ENCODE measurements at places on chromosomes 5 and 9.

DNA sequence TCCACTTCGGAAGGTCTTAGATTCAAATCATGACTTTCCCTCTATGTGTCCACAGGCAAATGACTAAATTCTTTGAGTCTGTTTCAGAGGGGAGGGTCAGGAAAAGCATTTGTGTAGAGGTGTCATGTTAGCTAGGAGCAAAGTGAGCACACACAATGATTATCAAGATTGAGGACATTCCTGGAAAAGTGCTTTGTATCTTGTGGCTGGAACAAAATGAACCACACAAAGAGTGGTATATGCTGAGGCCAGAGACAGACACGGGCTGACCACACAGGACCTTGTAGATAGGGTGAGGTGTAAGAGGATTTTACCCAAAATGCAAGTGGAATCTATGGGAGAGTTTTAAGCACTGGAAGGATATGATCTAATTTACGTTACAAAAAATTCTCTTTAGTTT, 245.3 kb upstream of the NMUR2 start:
- no peak for ATAC-seq

DNA sequence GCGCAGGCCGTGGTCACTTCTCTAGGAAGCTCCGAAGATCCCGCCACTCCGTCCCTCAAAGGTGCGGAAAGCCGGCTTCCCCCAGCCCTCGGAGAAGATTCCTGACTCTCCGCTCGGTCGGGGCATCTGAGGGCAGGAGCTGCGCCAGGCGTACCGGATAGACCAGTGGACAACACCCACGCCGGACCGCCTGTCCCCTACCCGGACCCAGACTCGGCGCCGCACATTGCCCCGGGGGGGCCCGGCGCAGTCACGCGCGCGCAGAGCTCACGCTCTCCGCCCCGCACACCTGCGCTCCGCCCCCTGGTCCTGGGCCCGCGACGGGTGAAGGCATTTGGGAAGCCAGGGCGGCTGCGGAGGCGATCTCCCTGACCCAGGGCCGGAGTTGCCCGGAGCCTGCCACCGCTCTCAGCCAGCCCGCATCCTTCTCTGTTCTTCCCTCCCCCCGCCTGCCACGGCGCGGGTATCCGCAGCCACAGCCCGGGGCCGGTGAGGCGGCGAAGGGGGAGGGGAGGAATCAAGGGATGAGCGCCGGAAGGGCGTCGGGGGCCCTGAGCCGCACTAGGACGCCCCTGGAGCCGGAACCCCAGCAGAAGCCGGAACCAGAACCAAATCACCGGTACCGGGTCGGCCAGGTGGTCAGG, 448 bp downstream of the RELL2 start:
- ATAC-seq, result peak; percentile 42

DNA sequence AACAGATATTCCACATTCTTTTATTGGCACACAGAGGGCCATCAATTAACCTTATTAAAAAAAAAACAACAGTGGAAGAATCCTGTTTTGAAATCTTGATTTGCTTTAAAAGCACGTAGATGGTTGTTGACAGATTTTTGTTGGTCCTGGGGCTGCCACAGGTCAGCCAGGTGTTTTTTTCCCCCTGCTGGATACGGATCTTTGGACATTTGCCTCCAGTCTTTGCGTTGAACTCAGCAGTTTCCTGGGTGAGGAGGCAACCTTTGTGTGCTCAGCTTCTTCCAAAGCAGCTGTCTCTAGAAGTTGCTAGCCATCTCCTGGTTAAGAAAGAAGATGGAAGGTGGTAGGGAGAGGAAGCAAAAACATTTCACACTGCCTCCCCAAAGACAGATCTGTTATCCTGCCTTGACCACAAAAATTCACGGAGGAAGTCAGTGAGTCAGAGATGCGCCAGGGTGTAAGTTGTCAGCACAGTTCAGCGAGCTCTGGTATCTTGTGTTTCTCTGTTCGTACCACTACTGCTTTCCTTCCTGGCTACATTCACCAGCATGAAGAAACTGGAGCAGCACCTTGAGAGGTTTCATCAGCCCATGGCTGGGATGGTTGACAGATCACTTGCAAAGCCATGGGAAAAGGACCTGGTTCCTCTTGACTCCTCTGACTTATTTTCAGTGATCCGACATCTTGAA, 207.3 kb downstream of the ARHGAP26 start:
- no peak for ATAC-seq

- ATAC-seq, result no peak
These were observed 38.2 kb downstream of the FBXW2 start for GRCh38 chr9:120755044-120755443.

DNA sequence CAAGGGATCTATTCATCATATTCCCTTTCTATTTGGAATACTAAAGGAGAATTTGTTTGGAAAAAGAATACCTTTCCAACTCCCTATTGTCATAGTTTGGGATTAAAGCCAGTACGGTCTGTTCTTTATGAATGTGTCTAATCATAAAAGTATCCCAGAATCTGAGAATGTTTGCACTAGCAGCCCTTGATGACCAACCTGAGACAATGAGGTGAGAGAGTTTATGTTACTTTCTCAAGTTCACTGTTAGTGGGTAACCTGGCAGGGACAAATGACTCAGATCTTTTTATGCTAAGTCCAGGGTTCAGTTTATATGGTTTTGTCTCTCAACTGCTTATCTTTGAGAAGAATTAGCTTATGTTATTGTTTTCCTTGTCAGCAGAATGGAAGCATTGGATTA, 25.3 kb upstream of the TLR4 start:
- ATAC-seq, result no peak

DNA sequence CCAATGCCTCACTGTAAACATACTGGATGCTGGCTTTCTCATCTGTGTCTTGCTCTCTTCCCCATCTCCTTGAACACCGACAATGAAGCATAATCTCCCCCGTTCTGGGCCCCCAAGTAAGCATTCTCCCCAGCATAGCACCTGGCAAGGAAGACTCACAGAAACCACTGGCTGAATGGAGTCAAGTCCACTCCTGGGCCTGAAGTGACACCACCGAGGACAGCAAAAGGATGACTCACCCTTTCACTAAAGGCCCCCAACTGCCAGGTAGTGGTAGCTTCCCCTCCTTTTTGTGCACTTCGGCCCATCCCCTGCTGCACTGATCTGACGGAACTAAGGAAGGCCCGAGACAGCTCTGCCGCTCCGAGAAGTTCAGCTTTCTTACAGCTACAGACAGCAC, 9.4 kb downstream of the VDAC1 start:
- no peak for ATAC-seq

- no peak for ATAC-seq
These were observed 25.1 kb downstream of the ITK start for GRCh38 chr5:157205708-157206107.

GRCh38 chr9:77502568-77502967, 145.6 kb downstream of the GNA14 start:
- no peak for ATAC-seq

- ATAC-seq, result no peak
These were observed 277.8 kb downstream of the RAB3C start for GRCh38 chr5:58860680-58861079.

- no peak for ATAC-seq
These were observed 811.0 kb upstream of the GRAMD2B start for GRCh38 chr5:125612181-125612721.

DNA sequence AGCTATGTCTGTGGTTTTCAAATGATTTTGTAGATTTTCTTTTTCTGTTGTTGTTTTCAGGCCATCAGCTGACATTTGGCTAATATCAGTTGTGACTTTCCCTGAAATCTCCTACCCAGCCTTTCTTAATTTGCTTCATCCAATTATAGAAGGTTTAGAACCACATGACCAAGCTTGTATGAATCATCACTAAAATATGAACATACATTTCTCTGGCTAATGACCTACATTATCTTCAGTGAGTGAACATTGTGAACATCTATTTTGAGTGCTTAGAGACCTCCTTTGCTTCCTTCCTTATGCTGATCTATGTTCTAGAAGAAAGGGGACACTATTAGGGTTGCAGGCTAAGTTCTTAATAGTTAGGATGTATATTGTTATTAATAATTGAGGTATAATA, 532.5 kb downstream of the RAB3C start:
- no peak for ATAC-seq

GRCh38 chr5:56429110-56429561, 196.0 kb upstream of the ANKRD55 start:
- ATAC-seq, result no peak

- ATAC-seq, result peak; percentile 85
These were observed 69.6 kb downstream of the EPB41L4B start for GRCh38 chr9:109251080-109251775.

DNA sequence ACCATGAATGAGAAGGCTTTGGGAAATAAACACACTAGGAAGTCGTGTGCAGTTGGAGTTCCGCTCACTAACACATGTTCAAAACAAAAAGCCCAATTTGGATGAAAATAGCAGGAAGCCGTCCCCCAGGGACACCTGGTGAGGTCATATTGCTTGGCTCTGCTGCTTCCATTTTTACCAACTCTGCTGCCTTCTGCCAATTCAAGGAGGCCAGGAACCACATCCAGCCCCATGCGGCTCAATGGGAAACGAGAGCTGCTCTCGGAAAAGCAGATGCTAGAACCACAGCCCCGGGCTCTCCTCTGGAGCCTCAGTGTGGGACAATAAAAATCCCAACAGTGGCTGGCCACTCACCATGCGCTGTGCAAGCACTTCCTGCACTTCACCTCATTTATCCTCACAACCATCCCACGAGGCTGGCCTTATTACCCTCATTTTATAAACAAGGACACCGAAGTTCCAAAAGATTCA, 13.4 kb downstream of the ADAM19 start:
- no peak for ATAC-seq

- ATAC-seq, result no peak
These were observed 114.4 kb upstream of the IRX2 start for GRCh38 chr5:2865856-2866255.

DNA sequence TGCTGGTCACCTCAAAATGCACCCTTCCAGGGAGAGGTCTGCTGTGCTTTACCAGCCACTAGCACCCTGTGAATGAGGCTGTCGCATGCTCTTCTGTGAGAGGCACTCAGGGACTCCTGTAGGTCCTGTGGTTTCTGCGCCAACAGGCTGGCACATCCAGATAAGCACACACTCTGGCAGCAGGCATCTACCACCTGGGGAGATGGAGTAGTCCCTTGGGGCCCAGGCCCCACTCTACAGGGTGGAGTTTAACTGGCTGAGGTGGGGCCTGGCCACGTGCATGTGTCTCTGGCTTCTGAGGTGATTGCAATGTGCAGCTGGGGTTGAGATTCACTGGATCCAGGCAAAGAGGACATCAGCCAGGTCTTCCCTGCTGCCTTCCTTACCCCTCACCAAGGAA, 32.3 kb downstream of the TMEM174 start:
- no peak for ATAC-seq

DNA sequence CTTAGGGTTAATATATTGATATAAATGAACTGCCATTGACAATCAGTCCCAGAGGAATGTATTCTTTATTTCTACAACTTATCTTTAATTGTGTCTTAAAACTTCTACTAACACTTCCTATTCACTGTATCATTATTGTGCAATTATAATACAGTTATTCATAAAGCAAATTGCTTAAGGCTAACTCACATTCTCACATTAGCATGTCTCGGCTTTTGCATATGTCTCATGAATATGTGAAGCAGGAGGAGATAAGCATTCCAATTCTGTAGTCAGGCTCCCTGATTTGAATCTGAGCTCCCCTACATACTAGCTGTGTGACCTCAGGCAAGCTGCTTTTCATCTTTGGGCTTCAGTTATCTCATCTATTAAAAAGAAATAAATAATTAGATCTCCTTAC, 45.4 kb downstream of the PLGRKT start:
- ATAC-seq, result no peak

GRCh38 chr5:5178136-5178535, 38.0 kb downstream of the ADAMTS16 start:
- no peak for ATAC-seq

- ATAC-seq, result no peak
These were observed 31.2 kb downstream of the OGN start for GRCh38 chr9:92373167-92373566.

DNA sequence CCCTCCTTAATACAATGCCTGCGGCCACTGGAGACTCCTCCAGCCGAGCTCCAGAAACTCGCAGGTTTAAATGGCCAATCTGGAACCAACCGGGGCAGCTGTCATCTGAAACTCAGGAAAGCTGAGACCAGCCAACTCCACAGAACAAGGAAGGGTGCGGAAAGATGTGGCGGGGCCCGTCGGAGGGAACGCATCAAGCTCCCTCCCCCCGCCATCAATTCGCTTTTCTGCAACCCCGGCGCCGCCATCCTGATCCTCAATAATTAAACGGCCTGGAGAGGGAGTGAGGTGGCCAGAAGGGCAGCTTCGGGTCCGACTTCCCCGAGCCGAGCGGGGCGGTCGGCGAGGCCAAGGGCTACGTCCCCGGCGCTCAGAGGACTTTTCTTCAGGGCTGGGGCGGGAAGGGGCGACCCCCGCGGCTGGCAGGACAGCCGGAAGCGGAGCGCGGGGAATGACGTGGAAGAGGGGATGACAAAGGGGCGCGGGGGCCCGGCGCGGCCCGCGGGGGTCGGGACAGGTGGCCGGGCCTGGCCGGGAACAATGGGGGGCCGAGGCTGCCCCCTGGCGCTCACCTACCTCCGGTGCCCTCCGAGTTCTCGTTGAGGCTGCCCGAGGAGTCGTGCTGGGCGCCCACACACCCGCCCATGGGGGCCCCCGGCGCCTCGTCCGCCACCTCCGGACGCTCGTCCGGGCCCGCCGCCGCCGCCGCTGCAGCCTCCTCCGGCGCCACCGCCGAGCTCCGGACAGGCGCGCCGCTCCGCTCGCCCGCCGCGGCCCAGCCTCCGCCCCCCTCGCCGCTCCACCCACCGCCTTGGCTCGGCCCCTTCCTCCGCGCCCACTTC, at the start of gene UBTD2:
TSS of gene UBTD2 (minus strand) at position 745 of the 842 bp plus-strand sequence. CDS start at position 646, 99 bp downstream.
- ATAC-seq, result peak; percentile 95

- ATAC-seq, result no peak
These were observed 36.6 kb downstream of the SLC46A2 start for GRCh38 chr9:112853882-112854585.

- peak; percentile 40 for ATAC-seq
These were observed 432 bp downstream of the HSPA9 start for GRCh38 chr5:138574744-138575193.
